Left lung (tissue), 14 donors: ENCODE measurements at places on chromosomes 1 and 21. TPM values are rescaled to one million over a fixed set of nuclear protein-coding genes. Genes with fewer than 3 reads are reported as not detected.

NMNAT2 gene
- polyA plus RNA-seq, result 2.3 TPM

LYPLAL1 gene
- 60.9 TPM for polyA plus RNA-seq

NPPA gene
- polyA plus RNA-seq, result 0.51 TPM

GRCh38 chr1:228684607-228685006 is 50.7 kb upstream of the RHOU start:
- H3K4me3 ChIP-seq, result no peak overlapping the region
- no peaks in the 10 kb centered on the region for H3K27me3 ChIP-seq
- no peaks in the 10 kb centered on the region for H3K4me1 ChIP-seq
- H3K36me3 ChIP-seq, result no peaks in the 10 kb centered on the region
- H3K27ac ChIP-seq, result peak overlapping the region; percentile 10

- H3K36me3 ChIP-seq, result no peaks in the 10 kb centered on the region
- DNase-seq, result no peak
- H3K27me3 ChIP-seq, result no peaks in the 10 kb centered on the region
Observed at GRCh38 chr1:55005351-55006140, 6.8 kb downstream of the BSND start.

GRCh38 chr1:158781104-158781503 is at the start of gene OR6N2:
Gene OR6N2, minus strand, starts transcription at chr1:158781204. Its CDS starts 3,569 bp downstream, at chr1:158777635.
- no peak for DNase-seq
- no peak within 1 kb of the TSS for H3K27ac ChIP-seq
- H3K4me1 ChIP-seq, result no peaks in the 10 kb centered on the region
- no peaks in the 10 kb centered on the region for H3K36me3 ChIP-seq

- no peak for DNase-seq
- no peak overlapping the region for H3K27ac ChIP-seq
- no peaks in the 10 kb centered on the region for H3K27me3 ChIP-seq
- no peak overlapping the region for H3K4me3 ChIP-seq
Observed at GRCh38 chr1:45456531-45456930, 34.4 kb downstream of the TESK2 start.

DNA sequence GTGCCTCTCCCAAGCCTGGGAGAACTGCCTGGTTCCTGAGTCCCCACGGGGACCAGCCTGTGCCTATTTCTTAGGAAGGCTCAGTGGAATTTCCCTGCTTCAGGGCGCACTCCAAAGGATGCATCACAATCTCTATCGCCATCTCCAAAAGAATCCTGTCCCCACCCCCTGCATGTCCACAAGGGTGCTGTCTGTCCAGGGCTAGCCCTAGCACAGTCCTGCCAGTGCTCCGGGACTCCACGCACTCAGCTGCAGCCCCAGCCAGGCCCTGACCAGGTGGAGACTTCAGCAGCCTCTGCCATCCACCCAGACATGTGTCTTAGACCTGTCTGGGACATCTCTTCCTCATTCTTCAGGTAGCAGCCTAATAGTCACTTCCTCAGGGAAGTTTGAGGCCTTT is 199.7 kb downstream of the GRIK3 start:
- H3K36me3 ChIP-seq, result no peaks in the 10 kb centered on the region
- no peak overlapping the region for H3K4me3 ChIP-seq
- H3K27me3 ChIP-seq, result no peaks in the 10 kb centered on the region
- DNase-seq, result no peak

- no peaks in the 10 kb centered on the region for H3K36me3 ChIP-seq
- peaks cover 5% of the 10 kb centered on the region for H3K4me1 ChIP-seq
- peaks cover 72% of the 10 kb centered on the region for H3K27me3 ChIP-seq
- peak within 1 kb of the TSS; percentile 45 for H3K4me3 ChIP-seq
- H3K27ac ChIP-seq, result peak within 1 kb of the TSS; percentile 19
- DNase-seq, result no peak
Observed at GRCh38 chr21:45404730-45405270, at the start of gene COL18A1. Gene COL18A1, plus strand, starts transcription at chr21:45405165. Its CDS starts 66 bp downstream, at chr21:45405231.

DNA sequence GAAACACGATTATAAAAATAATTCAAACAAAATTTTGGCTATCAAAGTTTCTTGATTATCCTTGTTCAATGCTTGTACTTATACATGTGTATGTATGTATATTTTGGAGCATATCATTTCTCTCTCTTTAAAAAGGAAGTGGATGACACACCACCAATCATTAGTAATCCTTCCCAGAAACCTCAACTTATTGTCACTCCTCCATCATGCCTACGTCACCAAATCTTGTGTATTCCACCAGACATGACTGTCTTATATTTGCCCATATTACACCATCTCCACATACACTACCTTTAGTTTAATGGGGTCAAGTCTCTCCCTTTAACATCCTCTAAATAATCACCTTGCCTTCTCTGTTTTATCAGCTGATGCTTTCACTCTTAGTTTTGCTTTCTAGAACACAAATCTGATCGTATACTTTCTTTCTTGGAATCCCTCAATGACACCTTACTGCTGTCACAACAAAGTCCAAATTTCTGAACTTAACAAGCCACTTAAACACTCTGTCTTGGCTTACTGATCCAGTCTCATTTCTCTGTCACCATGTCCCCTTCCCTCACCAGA is 124.0 kb downstream of the BRINP3 start:
- H3K36me3 ChIP-seq, result no peaks in the 10 kb centered on the region
- H3K27me3 ChIP-seq, result no peaks in the 10 kb centered on the region
- H3K4me3 ChIP-seq, result no peak overlapping the region
- no peak overlapping the region for H3K27ac ChIP-seq
- no peak for DNase-seq
- no peaks in the 10 kb centered on the region for H3K4me1 ChIP-seq
